ENCODE measurements at places on chromosomes 5 and 9. TPM values are rescaled to one million over a fixed set of nuclear protein-coding genes. Genes with fewer than 3 reads are reported as not detected.
A peak's percentile ranks its signal among the peaks of the same experiment; 100 is the strongest.

MEIKIN gene
- not detected for total RNA-seq

PNPLA7 gene
- 1.9 TPM for total RNA-seq

STXBP1 gene
- 51.3 TPM for total RNA-seq

CCDC152 gene
- 2.8 TPM for total RNA-seq

PAEP gene
- total RNA-seq = not detected

TMEM252 gene
- not detected for total RNA-seq

NUDT12 gene
- total RNA-seq = 3.6 TPM

CLPTM1L gene
- 116 TPM for total RNA-seq

MYMK gene
- not detected for total RNA-seq

HSD17B3 gene
- not detected for total RNA-seq

CDKN2B-AS1 gene
- 2.4 TPM for total RNA-seq

DAB2 gene
- 245 TPM for total RNA-seq

- H3K27me3 ChIP-seq = no peaks in the 10 kb centered on the region
- H3K36me3 ChIP-seq = peaks cover 4% of the 10 kb centered on the region
- H3K4me3 ChIP-seq = no peak overlapping the region
- H3K4me1 ChIP-seq = peaks cover 50% of the 10 kb centered on the region
- DNase-seq = no peak
These were observed 56.1 kb downstream of the SHB start for GRCh38 chr9:38012767-38013450.

- no peaks in the 10 kb centered on the region for H3K4me1 ChIP-seq
- no peak for DNase-seq
- no peaks in the 10 kb centered on the region for H3K36me3 ChIP-seq
- H3K27me3 ChIP-seq = no peaks in the 10 kb centered on the region
- no peak overlapping the region for H3K4me3 ChIP-seq
- H3K27ac ChIP-seq = no peak overlapping the region
These were observed 126.1 kb upstream of the PAPPA start for GRCh38 chr9:116027511-116027910.

- H3K27ac ChIP-seq = no peak overlapping the region
- H3K27me3 ChIP-seq = peaks cover 6% of the 10 kb centered on the region
- H3K4me1 ChIP-seq = no peaks in the 10 kb centered on the region
- H3K36me3 ChIP-seq = no peaks in the 10 kb centered on the region
- no peak overlapping the region for H3K4me3 ChIP-seq
- DNase-seq = no peak
These were observed 211.3 kb upstream of the KLF4 start for GRCh38 chr9:107700847-107701246.

- peaks cover 47% of the 10 kb centered on the region for H3K27me3 ChIP-seq
- no peak for DNase-seq
- H3K4me3 ChIP-seq = no peak overlapping the region
- H3K27ac ChIP-seq = no peak overlapping the region
- H3K36me3 ChIP-seq = no peaks in the 10 kb centered on the region
- no peaks in the 10 kb centered on the region for H3K4me1 ChIP-seq
These were observed 1.1 kb upstream of the SV2C start for GRCh38 chr5:76081811-76082771.

DNA sequence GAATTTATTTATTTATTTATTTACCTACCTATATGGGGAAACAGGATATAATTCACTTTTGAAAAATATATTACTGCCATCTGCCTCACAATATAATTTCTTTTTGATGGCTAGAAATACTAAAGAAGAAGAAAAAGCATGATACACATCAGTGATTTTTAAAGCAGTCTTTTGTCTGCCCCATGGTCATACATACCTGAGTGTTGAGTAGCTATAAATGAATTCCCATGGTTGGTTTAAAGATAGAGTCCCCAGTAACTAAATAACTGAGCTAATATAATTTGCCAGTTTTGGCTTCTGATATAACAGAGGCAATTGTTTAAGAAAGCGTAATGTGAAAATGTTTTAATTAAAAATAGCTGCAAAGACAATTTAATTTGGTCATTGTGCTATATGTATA lies 447.8 kb downstream of the PDE4D start:
- DNase-seq = no peak
- no peaks in the 10 kb centered on the region for H3K36me3 ChIP-seq

- DNase-seq = peak; percentile 22
- peak overlapping the region; percentile 81 for H3K4me3 ChIP-seq
- peaks cover 37% of the 10 kb centered on the region for H3K4me1 ChIP-seq
- H3K27ac ChIP-seq = peak overlapping the region; percentile 36
- no peaks in the 10 kb centered on the region for H3K36me3 ChIP-seq
These were observed 3.0 kb downstream of the NFIL3 start for GRCh38 chr9:91420501-91421127.

DNA sequence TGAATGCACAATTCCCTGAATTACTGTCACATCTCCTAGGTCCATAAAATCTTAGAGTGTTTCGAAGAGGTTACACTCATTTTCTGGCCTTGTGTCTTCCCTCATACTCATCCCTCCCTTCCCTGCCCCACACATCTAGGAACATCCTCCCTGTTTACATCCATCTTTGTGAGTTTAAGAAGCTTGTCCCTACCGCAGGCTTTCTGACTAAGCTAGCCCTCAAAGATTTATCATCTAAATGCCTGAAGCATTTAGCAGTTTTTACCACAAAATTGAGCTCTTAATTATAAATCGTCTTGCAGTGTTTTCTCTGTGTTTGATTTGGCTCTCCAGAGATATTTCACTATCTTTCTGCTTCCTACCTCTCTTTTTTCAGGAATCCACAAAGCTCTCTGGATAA lies 374.8 kb downstream of the KIAA0825 start:
- H3K36me3 ChIP-seq = no peaks in the 10 kb centered on the region
- H3K27me3 ChIP-seq = no peaks in the 10 kb centered on the region
- no peak overlapping the region for H3K4me3 ChIP-seq

GRCh38 chr9:114643896-114644295 lies 13.7 kb downstream of the TEX53 start:
- H3K4me3 ChIP-seq = no peak overlapping the region
- no peaks in the 10 kb centered on the region for H3K27me3 ChIP-seq
- no peaks in the 10 kb centered on the region for H3K36me3 ChIP-seq
- no peak overlapping the region for H3K27ac ChIP-seq
- H3K4me1 ChIP-seq = no peaks in the 10 kb centered on the region

DNA sequence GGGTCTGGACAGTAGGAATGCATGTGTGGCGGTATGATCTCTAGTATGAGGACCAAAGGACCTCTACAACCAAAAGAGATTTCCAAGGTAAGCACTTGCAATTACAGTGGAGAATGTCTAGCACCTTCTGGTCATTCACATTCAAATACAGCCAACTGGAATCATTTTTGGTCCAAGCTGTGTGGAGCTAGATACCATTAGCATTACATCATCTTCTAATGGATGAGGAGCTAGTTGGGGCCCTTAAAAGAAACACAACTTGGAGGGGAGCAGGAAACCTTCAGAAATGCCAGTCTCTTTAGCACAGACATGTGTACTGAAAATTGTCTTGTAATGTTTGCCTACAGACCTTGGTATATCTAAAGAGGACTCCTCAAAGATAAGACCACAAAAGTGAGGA lies 244.7 kb downstream of the BNC2 start:
- peak; percentile 65 for DNase-seq
- H3K4me1 ChIP-seq = peaks cover 50% of the 10 kb centered on the region
- peak overlapping the region; percentile 49 for H3K4me3 ChIP-seq
- no peaks in the 10 kb centered on the region for H3K36me3 ChIP-seq

DNA sequence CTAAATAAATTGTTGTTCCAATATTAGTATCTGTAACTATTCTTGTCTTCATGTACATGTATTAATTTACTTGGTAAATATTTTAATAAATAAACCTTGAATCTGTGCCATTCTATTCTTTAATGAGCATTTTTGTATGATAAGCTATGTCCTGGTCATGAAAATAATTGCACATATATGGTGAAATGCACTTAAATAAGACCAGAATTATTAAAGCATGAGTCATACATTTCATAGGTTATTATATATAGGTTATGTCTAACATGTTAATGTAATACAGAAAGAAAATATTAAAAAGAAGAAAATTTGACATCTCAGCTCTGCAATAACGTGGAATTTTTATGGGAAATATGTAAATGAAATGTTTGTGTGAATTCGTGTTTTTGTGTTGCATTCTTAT lies 1168.1 kb downstream of the TAF11L14 start:
- no peaks in the 10 kb centered on the region for H3K27me3 ChIP-seq
- H3K4me1 ChIP-seq = no peaks in the 10 kb centered on the region
- DNase-seq = no peak
- H3K27ac ChIP-seq = no peak overlapping the region

DNA sequence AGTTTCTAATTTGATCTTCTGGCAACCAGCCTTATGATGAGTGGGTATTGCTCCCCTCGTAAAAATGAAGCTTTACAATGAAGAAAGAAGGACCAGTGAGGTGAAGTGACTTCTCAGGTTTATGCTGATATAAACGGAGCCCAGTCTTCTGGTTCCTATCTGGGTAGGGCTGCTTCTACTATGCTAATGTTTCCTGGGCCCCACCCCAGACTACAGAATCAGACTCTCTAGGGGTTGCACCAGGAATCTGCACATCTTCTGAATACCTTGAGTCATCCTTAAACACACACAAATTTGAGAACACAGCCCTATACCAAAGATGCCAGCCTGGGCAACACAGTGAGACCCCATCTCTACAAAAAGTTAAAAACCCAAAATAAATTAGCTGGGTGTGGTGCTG lies 16.2 kb downstream of the BTF3 start:
- H3K36me3 ChIP-seq = no peaks in the 10 kb centered on the region
- H3K27me3 ChIP-seq = no peaks in the 10 kb centered on the region
- H3K4me1 ChIP-seq = no peaks in the 10 kb centered on the region
- no peak for DNase-seq

DNA sequence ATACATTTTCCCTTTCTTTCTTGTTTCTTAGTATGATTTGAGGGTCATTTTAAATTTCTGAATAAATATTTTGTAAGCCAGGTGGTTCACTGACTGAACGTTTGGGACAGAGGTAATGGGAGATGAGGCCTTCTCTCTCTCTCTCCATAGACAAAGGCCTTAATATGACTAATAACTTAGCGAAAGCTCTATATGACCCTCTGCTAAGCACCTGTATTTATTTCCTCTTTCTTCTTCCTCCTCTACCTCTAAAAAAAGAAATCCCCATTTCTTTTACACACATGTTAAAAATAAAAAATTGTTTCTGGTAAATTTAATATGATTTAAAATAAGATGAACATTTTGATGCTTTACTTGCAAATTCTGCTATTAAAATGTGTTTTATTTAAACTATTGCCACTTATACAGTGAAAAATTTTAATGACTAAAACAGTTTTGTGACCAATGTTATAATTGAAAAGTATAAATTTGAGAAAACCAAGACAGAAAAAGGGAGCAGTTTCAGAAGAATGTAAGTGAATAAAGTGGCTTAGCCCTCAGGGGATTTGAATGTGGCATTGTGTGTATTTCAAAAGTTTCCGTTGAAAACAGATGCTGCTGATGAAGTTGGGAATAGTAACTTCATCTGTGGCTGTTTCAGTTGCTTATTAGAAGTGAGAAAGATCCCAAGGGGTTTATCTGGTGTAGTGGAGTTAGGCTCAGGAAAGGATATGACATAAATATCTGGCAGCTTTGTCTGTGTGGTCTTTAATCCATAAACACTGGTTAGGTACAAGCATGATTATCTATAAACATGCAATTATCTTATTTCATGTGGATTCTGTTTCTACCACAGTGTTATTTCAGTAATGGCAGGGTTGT lies 128.6 kb upstream of the GRHPR start:
- no peaks in the 10 kb centered on the region for H3K27me3 ChIP-seq
- H3K4me1 ChIP-seq = peaks cover 26% of the 10 kb centered on the region
- peak; percentile 43 for DNase-seq
- H3K4me3 ChIP-seq = no peak overlapping the region
- no peak overlapping the region for H3K27ac ChIP-seq

DNA sequence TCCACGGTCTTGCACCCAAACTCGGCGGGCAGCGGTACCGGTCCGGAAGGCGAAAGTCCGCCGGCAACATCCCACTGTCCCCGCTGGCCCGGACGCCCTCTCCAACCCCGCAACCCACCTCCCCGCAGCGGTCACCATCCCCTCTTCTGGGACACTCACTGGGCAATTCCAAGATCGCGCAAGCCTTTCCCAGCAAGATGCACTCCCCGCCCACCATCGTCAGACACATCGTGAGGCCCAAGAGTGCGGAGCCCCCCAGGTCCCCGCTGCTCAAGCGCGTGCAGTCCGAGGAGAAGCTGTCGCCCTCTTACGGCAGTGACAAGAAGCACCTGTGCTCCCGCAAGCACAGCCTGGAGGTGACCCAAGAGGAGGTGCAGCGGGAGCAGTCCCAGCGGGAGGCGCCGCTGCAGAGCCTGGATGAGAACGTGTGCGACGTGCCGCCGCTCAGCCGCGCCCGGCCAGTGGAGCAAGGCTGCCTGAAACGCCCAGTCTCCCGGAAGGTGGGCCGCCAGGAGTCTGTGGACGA lies 33.3 kb downstream of the CD180 start:
- peaks cover 36% of the 10 kb centered on the region for H3K36me3 ChIP-seq
- no peaks in the 10 kb centered on the region for H3K27me3 ChIP-seq
- peaks cover 8% of the 10 kb centered on the region for H3K4me1 ChIP-seq
- no peak overlapping the region for H3K4me3 ChIP-seq

GRCh38 chr9:128703616-128704355 lies 1.5 kb downstream of the PKN3 start:
- peak; percentile 49 for DNase-seq
- H3K27ac ChIP-seq = peak overlapping the region; percentile 38
- H3K4me1 ChIP-seq = peaks cover 14% of the 10 kb centered on the region

DNA sequence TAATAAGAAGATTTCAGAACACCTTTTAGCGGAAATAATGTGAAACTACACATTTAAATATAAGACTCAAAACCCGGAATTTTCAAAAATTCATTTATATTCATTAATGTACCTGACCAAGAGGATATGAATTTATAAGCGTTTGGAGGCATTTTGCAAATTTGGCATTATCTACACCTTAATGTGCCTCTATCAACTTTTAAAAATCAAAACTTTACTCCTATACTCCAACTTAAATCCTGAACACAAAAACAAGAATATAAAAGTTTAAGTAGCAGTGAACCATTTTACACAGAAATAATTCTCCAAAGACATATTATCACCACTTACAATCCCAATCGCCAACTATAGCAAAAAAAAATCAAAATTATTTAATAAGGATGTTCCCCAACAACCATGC lies 3.9 kb downstream of the ZNF608 start:
- peaks cover 33% of the 10 kb centered on the region for H3K4me1 ChIP-seq

- H3K4me1 ChIP-seq = no peaks in the 10 kb centered on the region
- no peak overlapping the region for H3K27ac ChIP-seq
These were observed 27.1 kb downstream of the CDH9 start for GRCh38 chr5:27011274-27011673.

GRCh38 chr5:141672841-141673813 lies 8.9 kb downstream of the ARAP3 start:
- H3K36me3 ChIP-seq = peaks cover 57% of the 10 kb centered on the region
- H3K4me1 ChIP-seq = peaks cover 26% of the 10 kb centered on the region
- H3K27me3 ChIP-seq = no peaks in the 10 kb centered on the region
- H3K27ac ChIP-seq = no peak overlapping the region
- DNase-seq = no peak
- no peak overlapping the region for H3K4me3 ChIP-seq

DNA sequence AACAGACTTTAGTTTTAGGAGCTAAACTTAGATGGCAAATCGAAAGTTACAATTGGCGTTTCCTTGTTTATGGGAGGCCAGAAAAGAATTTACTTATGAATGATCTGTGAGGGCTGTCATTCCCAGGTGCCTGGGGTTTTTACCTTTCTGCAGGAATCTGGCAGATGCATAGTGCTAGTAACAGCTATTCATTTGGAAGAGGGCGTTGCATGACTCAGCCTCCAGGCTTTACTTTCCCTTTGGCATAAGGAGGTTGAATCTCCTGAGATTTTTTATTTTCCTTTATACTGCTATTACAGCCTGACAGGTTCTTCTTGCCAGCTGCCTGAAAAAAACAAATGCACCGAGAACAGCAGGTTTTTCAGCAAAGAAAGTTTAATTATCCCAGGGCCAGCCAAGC lies 30.0 kb downstream of the CARD6 start:
- H3K36me3 ChIP-seq = no peaks in the 10 kb centered on the region
- no peak overlapping the region for H3K27ac ChIP-seq
- H3K27me3 ChIP-seq = no peaks in the 10 kb centered on the region
- H3K4me1 ChIP-seq = no peaks in the 10 kb centered on the region
- no peak for DNase-seq

All from endothelial cell of umbilical vein (primary cell).